T-helper 1 cell (primary cell): ENCODE measurements at places on chromosomes 4 and X.

- DNase-seq: no peak
Observed at GRCh38 chrX:43706786-43707370, 50.8 kb downstream of the MAOA start.

DNA sequence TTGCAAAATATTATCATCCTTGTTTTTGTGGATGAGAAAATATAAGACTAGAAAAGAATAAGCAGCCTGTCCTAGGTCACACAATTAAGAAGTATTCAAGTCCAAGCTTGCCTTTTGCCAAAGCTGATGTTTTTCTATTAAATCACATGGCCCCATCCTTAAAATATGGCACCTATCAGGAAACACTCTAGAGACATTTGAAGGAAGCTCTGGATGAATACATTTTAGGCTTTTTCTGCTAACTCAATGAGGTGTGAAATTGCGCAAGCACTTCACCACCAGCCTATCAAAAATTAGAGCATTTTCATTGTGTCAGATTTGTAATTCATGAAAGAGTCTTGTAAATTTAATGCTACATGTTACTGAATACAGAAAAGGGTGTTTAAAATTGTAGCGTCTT is 251.1 kb upstream of the MAD2L1 start:
- DNase-seq: no peak

DNA sequence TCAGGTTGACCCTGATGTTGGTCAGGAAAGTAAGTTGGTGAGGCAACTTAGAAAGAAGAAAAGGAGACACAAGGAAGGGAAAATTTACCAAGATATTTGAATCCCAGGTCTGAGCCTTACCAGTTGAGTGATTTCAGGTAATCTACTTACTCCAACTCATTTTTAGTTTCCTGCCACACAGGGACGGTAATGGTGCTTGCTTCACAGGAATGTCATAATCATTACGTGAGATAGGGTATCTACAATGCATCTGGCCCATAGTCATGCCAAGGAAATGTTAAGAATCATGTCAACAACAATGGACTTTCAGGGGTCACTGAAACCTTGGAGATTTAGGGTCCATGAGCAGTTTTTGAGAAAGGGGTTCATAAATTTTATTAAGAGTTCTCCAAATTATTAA is 195.4 kb upstream of the HHIP start:
- no peak for DNase-seq

DNA sequence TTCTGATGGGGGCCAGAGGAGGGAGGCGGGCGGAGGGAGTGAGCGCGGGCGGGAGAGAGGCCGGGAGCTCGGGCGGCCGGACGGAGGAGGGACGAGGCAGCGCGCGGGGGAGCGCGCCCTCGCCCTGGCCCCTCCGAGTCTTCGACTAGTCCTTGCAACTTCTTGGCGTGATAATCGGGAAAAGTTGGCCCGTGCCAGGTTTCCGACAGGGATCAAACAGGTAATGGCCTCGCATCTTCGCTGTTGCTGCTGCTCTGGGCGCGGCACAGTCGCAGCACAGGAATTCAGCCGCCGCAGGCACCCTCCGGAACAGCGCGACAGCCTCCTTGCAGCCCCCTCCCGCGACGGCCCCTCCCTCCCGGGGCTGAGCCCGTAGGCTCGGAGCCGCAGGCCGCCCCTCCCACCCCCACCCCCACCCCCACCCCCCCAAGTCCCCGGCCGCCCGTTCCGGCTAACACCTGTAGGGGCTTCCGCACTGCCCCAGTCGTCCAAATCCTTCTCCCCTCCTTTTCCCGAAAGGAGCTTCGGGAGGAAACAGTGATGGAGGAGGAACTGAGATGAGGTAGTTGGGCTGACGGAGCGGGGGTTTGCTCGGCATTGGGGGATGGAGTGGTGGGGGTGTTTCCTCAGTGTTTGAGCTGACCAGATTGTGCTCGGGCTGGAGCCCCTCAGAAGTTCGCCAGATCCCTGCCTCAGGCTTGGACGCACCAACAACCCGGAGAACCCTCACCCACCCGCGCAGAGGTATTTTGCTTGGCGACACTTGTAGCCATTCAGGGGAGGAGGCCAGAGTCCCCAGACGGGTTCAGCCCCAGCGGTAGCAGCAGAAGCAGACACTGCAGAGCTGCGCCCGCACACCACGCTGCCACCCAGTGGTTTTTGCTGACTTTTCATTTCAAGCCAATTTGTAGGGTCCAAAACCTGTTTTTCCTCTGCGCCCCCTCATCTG is at the start of gene FGF13:
Gene FGF13 (minus strand): TSS at position 319 of the 949 bp plus-strand sequence. CDS start 714 bp downstream, outside the sequence.
- no peak for DNase-seq

DNA sequence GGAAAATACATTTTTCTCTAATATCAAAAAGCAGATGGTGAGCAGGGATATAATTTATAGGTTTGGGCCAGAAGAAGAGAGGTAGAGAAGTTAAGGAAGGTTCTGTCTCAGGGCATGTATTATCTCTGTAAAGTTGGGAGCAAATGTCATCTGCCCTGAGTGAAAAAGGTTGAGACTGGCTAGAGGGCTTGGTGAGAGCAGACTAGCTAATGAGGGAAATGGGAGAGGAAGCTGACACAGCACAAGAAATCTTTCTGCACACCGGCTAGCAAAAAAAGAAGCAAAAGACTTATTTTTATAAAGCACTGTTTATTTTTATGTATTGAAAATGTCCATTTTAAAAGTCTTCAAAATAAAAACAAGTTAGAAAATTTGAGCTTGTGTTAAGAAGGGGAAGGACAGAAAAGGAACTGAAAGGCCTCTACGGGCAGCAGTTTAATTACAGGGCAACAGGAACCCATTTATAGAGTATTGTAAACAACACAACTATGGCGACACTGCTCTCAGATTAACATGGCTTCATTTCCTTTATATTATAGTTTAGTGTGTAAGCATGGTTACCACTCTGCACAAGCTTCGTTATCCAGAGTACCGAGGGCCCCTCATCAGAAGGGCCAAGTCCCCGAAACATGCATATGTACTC is 17.4 kb downstream of the CD40LG start:
- no peak for DNase-seq
